Sigmoid colon (tissue), 7 donors: ENCODE measurements at places on chromosomes 6 and 20. TPM values are rescaled to one million over a fixed set of nuclear protein-coding genes. Genes with fewer than 3 reads are reported as not detected.

The SIRPB2 gene
- 6.6 TPM for total RNA-seq

The RRAGD gene
- total RNA-seq: 11.8 TPM

The NRSN1 gene
- total RNA-seq: 5.4 TPM

The NANP gene
- total RNA-seq: 3.9 TPM

The AGPAT4 gene
- total RNA-seq: 16.6 TPM

The PACRG gene
- total RNA-seq: 6.9 TPM

The NOX3 gene
- total RNA-seq: not detected

DNA sequence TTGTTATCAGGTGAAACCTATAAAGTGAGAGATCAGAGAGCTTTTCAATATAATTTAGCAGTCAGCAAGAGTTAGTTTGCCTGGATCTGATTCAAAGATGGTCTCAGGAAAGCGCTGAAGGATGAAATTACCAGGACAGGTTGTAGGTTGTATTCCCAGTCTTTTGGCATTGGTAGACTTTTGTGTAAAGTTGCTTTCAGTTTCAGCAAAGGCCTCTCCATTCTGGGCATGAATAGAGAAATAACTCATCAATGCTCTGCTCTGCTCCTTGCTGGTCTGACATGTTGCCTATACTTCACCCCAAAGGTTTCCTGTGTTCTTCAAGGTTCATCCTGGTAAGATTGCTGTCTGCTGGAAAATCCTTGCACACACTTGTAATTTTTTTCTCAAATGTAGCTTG lies 714.8 kb downstream of the EPM2A start:
- DNase-seq: no peak

DNA sequence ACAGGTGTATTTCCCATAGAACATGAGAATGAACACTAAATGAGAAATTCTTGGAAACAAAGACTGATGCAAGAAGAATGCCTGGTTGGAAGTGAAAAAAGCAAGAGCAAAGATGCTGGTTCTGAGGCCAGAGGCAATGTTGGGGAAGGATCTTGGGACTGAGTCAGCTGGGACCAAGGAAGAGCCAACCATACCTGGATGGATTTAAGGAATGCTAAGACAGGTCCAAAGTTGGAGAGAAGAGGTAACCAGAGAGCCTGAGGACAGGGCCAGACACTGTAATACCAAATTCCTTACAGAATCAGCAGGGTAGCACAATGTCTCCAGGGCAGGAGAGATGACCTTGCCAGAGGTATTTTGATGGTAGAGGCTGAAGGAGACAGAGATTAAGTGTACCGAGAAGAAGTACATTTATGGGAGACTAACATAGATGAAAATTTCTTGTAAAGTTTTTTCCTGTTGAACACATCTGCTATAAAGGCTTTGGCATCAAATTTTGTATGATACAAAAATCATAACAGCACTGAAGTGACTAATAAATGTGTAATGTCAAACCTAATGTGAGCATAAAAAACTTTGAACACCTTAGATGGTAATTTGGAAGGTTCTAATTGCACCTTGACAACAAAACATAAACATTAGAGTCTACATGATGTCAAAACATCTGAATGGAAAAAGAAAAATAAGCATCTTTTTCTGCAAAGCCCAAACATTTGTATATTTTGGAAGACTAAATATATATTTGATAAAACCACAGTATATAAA lies 221.7 kb upstream of the MARCKS start:
- no peak for DNase-seq

DNA sequence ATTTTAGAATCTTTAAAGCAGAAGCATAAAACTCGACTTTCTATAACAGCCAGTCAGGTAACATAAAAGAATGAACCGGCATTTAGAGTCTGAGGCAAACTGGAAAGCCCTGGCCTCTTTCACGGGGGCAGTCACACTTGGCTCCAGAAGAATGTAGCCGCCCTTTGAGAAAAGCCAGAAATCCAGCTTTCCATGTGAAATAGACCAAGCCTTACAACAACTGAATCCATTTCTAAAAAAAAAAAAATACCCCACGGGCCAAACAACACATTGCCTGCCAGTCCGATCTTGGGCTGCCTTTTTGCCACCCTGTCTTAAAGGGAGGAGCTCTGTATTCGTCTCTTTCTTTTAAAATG lies 252.9 kb upstream of the TAB2 start:
- DNase-seq: no peak

DNA sequence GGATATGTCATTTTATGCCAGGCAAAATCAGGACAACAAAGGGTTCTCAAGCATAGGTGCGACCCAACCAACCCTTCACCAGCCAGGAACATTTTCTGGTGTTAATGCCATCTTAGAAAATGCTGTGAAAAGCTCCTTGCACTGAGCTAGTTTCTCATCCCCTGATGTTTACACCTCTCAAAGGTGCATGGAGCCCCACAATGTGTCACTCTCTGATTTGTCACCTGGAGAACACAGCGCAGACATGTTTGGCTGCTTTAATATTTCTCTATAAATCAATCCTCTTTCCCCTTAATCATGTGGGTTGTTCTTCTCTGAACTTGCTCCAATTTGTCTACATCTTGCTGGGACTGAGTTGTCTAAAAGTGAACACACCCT lies 244.3 kb downstream of the TSHZ2 start:
- DNase-seq: no peak

- no peak for DNase-seq
Measured at GRCh38 chr6:38262026-38262425, 377.7 kb downstream of the BTBD9 start.

GRCh38 chr6:108592371-108593337 lies 31.9 kb downstream of the FOXO3 start:
- peak; percentile 81 for DNase-seq

DNA sequence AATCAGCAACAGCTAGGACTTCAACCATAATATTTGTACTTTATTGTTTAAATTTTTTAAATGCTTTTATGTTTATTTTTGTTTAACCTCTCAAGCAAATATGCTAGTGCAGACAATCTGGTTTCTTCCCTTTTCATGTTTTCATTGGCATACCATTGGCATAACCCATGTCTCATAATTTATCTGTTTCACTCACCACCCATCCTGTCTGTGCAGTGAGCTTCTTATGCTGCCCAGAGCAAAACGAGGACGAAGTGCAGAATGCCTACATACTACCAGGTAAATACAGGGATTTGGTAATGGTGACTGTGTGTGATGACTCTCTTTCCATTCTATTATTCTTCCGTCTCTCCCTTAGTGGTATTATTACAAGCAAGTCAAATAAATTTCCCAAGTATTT lies 361.4 kb upstream of the KCNQ5 start:
- DNase-seq: no peak

DNA sequence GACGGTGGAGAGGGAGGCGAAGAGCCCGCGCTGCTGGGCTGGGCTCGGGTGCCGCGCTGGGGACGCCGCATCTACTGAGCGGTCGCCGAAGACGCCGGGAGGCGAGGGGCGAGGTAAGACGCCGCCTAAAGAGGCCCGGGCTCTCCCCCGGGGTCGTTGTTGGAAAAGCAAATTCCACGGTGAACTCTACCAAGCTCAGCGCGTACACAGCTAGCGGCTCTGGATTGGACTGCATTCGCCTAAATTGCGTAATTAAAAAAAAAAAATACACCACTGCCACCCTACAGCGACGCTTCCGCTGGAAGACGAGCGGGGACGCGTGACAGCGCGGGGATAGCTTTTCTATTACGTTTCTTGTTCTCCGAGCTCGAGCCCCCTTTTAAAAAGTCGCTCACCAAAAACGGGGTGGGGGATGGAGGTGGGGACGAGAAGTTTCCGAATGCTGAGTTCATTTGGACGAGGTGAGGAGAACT lies 92.0 kb upstream of the PRDM1 start:
- DNase-seq: no peak

DNA sequence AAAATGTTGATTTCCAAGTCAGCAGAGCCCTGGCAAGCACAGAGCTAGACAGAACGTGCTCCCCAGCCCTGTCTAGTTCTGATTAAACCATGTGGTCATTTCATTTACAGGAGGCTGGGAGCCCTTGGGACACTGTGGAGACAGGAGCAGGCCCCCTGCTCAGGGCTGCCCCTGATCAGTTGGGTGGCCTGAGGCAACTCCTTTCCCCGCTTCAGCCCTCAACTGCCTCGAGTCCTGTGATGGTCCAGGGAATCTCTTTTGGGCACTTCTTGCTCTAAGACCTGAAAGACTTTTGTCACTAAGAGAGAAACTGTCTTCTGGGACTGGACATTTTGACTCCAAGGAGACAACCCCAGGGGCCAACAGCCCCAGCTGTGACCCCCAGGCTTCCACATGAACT lies 13.5 kb downstream of the DYNLRB1 start:
- DNase-seq: no peak

DNA sequence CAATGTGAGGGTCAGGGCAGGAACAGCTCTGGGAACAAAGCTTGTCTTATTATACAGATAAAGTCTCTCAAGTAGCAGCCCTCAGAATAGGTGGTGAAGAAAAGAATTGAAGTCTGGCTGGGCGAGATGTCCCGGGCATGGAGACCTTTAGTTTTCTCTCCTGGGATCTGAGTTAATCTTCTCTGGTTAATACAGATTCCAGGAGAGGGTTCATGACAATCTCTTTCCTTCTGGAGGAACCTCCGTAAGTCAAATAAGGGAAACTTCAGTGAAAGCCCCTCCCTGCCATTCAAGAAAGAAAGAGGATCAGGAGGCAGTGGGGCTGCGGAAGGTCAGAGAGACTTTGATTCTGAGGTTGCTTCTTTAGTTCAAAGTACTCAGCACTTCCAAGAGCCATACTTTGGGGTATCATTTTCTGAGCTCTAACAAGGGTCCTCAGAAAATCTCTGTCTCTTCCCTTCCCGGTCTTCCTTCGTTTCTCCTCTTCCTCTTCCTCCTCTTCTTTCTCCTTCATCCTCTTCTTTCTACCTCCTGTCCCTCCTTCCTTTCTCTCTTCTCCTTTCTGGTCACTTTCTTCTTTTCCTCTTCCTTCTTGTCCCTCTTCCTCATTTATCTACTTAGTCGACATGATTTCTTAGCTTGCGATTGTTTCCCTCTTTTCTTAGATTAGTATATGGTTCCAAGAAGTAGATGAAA lies 4.6 kb upstream of the ZNF184 start:
- DNase-seq: no peak

DNA sequence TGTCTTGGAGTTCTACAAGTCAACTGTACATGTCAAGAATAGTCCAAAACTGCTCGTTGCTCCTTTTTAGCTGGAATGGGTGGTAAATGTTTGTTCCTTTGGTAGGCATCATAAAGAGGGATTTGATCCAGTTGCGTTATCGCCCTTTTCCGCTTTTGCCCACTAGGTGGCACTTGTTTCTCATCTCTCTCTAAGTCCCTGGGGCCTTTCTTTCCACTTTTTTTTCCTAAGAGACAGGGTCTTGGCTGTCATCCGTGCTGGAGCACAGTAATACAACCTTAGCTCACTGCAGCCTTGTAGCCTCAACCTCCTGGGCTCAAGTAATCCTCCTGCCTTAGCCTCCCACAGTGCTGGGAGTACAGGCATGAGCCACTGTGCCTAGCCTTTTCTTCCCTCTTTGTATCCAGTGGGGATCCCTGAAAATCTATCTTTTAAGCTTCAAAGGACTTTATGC lies 20.7 kb downstream of the GTPBP2 start:
- no peak for DNase-seq

- DNase-seq: no peak
Measured at GRCh38 chr6:89501222-89501621, 68.3 kb downstream of the ANKRD6 start.

- peak; percentile 89 for DNase-seq
Measured at GRCh38 chr6:36666826-36667591, 11.5 kb upstream of the CDKN1A start.

- DNase-seq: no peak
Measured at GRCh38 chr6:12075067-12075563, 63.0 kb downstream of the HIVEP1 start.

GRCh38 chr6:71038711-71039344 lies 82.0 kb upstream of the B3GAT2 start:
- DNase-seq: no peak

- no peak for DNase-seq
Measured at GRCh38 chr6:130190701-130191690, 31.8 kb downstream of the SAMD3 start.

DNA sequence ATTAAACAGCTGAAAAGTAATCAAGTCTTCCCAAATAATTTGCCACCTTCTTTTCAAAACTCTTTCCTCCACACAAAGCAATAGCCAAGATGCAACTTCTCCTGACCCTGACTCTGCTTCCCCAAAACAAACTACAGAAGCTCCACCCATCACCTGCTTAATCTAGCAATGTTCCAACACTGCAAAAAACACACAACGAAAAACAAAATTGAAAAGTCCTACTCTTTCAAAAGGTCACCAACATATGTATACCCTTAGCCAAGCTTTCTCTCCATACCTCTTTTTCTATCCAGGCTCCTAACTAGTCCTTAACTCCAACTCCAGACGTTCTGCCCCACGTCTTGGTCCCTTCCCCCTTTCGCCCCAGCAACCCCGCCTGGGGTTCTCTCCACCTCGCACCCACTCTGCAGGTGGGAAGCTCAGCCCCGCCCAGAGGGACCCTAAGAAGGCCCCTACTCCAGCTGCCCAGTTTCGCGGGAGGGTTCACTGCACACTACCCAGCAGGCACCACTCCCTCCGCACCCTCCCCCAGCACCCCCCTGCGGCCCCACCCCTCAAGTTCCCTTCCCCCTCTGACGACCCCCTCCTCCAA lies 717 bp downstream of the CSNK2A1 start:
- DNase-seq: no peak

DNA sequence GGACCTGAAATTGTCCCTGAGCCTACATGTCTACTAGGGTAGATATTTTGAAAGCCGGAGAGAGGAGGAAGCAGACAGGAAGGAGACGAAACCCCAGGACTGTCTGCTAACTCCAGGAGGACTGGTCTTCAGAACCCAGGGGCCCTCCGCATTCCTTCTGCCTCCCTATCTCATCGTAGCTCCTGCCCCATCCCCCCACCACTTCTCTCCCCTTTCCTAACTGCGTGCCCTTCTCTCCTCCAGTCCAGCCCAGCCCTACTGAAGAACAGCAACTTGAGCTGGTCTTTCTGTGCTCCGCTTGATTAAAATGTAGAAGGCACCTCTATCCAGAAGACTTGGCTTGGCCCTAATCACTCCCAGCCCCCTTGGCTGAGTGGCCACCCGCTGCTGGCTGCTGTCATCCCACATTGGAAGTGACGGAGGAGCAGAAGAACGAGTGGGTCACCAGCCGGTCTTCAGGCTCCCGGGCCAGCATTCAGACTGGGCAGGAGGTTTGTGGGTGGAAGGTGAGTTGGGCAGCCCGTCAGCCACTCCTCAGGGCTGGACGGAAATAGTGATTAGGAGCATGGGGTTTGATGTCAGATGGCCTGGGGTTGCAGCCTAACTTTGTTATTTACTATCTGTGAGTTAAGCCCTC lies 28.8 kb upstream of the ANGPT4 start:
- DNase-seq: no peak

DNA sequence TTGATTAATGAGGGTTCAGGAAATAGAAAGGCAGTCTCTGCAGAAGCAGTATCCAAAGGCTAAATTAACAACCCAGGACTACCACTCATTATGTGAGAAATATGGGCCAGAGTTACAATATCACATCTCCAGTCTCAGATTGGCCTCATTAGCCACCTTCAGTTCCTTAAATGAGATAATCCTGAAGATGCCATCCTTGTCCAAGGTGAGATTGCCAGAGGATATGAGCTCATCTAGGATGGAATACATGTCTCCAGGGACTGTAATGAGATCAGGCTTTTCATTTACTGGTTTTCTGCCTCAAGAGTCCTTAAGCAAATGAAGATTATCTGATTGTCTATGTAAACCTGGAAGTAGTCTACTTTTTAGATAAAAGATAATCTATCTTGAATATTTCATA lies 196.3 kb downstream of the FUT9 start:
- DNase-seq: no peak
